Prostate gland (tissue), 2 donors: ENCODE measurements at places on chromosomes 3 and 15.

DNA sequence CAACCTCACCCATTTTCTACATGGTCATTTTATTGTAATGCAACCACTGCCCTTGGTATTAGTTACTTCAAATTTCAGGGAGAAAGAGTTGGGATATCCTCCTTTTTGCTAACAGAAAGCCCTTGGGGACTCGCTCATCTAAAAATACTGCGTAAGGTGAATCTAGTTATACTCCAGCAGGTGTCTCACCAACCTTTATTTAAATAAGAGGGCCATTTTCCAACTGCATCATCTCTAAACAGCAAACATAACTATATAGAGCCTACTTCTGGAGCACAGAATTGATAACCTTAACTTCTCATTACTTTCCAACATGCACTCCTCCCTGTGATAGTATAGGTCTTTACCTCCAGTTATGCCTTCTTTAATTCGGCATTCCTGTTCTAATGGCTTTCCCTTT is 77.5 kb downstream of the TBL1XR1 start:
- DNase-seq = no peak

DNA sequence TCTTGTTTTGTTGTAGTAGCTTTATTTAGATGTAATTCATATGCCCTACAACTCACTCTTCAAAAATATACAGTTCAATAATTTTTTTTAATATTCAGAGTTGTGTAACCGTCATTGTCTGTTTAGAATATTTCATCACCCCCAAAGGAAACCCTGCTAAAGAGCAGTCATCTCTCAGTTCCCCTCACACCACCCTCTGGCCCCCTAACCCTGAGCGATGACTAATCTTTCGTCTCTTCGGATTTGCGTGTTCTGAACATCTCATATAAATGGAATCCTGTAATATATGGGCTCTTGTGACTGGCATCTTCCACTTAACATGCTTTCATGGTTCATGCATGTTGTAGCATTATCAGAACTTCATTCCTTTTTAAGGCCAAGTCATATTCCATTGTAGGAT is 183.8 kb downstream of the ATG7 start:
- DNase-seq = no peak

DNA sequence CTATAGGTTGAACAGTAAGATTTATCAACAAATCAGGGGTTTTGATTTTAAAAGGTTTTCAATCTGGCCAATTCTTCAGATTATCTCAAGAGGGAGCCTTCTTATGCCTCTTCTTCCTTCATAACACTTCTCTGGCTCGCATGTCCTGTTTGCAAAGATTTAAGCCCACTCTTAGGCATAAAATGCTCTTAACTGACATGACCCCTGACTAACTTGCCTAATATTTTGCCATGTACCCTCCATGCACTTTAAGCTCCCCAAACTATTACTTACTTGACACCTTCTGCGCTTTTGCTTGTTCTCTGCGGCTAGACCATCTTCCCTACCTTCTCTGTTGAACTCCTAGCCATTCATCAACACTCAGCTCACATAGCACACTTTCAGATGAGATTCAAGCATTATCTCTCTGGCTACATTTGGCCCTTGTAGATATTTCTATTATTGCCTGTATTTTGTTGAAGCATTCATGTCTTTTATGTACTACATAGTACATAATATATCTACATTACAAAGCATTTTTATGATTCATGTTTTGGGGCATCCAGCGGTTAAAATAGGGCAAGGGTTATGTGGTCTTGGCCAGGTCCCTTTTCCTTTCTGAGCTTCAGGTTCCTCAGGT is 1.0 kb upstream of the ARIH1 start:
- no peak for DNase-seq

DNA sequence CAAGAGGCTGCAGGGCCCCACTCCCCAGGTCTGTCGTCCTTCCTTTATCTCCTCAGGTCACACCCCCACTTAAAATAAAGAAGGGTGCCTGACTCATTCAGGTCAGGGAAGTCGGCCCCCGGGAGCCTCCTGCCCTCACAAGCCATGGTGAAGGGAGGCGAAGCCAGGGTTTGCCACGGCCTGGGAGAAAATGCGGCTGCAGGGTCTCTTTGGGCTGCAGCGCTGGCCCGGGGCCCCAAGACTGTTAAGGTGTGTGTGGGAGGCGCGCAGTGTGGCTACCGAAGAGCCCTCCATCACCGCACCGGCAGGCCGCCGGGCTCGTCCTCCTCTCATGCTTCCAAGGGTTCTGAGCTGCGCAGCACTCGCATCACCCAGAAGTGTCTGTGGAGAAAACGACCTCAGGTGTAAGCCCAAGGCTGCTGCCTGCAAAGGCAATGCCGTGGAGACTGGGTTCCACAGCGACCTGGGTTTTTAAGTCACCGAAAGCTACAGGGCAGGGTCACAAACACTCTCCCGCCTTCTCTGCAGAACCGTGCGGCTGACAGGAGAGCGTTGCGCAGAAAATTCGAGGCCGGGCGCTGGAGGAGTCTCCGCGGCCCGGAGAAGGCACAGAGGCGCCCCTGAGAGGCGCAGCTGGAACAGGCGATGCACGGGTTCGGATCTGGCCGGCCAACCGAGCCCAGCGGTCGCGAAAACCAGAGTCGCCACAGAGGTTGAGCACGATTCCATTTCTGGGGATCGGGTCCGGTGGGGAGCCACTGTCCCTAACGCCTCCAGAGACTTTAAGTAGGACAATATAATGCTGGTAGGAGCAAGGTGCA is 8.7 kb downstream of the FOXL2 start:
- DNase-seq = no peak

- DNase-seq = no peak
Measured at GRCh38 chr3:142056656-142057330, 92.6 kb downstream of the TFDP2 start.
